NCI-H1048 (cell line): ENCODE measurements at places on chromosomes 2 and 18.

DNA sequence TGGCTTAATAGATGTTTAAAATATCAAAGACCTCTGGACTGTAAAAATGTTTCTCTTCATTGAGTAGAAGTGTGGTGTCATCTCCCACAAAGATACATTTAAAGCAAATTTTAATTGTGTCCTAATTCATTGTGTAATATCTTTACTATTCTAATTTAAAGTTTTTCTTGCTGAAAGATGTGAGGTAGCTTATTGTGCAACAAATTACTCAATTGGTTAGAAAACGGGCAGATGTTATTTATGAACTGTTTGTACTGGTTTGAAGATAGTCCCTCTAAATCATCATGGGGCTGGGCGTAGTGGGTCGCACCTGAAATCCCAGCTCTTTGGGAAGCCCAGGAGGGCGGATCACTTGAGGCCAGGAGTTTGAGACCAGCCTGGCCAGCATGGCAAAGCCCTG, 65.3 kb downstream of the CYBRD1 start:
- DNase-seq, result no peak

- DNase-seq, result no peak
Observed at GRCh38 chr2:240205348-240205747, 64.9 kb upstream of the OTOS start.

DNA sequence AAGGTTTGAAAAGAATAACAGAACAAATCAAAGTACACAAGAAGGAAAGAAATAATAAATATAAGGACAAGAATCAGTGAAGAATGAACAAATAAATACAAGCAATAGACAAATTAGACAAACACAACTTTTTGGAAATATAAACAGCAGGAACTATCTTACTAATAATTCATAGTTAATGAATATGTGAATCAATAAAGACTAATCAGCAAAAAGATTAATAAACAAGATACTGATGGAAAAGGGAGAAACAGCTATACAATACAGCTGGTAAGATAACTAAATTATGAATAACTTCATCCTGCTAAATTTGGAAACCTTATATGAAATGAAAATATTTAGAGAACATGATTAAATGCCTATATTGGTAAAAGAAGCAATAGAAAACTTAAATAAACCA, 193.6 kb upstream of the SPRED2 start:
- DNase-seq, result no peak

GRCh38 chr2:7819316-7819715, 862.5 kb upstream of the ID2 start:
- no peak for DNase-seq

GRCh38 chr2:128980475-128980874, 661.8 kb upstream of the HS6ST1 start:
- DNase-seq, result no peak

DNA sequence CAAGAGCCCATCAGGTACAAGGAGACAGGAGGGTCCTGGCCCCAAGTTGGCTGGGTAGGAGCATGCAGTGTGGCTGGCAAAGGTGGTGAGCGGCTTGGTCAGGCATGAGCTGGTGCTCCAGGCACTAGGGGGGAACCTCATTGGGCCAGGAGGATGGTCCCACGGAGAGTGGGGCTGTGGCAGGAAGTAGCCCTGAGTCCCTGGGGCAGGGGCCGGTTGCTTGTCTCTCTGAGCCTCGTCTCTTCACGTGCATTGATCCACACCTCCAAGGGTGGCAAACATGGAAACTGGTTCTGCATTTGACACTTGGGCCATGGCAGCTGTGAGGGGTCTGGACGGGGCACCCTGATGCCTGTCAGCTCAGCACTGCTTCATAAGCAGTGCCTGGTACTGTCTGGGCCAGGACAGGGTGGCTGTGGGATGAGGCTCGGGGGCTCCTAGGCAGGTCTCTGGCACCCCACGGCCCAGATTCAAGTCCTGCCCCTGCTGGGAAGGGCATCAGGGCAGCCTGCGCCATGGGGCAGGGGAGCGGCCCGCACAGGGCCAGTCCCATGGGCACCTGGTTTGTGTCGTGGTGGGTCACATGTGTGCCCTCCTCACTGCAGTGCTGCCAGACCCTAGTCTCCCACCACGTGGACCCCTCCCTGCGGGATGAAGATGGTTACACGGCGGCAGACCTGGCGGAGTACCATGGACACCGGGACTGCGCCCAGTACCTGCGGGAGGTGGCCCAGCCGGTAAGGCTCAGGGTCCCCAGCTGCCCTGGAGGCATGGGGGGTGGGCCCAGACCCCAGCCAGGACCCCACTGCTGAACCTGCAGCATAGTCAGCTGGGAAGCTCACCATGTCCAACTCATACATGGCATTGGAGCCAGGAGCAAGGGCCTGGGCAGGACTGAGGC, 16.4 kb downstream of the ESPNL start:
- DNase-seq, result no peak

DNA sequence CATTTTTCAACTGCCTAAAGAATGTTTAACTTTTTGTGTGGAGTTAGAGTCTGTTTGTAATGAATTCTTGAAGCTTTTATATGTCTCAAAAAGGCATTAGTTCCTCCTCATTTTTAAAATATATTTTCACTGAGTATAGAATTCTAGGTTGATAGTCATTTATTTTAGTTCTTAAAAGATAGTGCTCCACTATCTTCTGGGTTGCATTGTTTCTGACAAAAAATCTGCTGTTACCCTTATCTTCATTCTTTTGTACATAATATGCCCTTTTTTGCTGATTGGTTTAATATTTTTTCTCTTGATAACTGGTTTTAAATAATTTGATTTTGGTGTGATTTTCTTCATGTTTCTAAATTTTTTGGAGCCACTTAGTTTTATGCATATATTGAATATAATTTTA, 754.7 kb upstream of the GYPC start:
- no peak for DNase-seq

- no peak for DNase-seq
Observed at GRCh38 chr2:18346344-18346743, 214.1 kb downstream of the RDH14 start.

DNA sequence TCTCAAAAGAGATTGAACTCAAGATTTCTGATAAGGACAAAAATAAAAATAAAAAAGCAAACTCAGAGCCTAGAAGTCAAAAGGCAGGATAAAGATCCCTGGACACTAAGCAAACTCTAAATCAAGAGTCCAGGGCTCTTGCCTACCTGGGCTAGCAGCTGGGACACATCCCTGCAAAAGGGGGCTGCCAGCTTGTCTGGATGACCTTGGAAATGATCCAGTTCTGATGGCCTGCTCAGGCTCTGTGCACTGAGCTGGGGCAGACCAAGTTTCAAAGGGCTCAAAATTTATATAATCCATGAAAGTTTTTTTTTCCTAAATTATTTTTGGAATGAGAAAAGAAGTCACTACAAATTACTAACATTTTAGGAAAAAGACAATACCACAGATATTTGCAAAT, 557.3 kb downstream of the CNTNAP5 start:
- DNase-seq, result no peak
